Fibroblast of pulmonary artery (primary cell): ENCODE measurements at places on chromosomes 2 and 18.

GRCh38 chr2:77395011-77395410 lies 127.2 kb downstream of the LRRTM4 start:
- no peak for DNase-seq

GRCh38 chr18:3233433-3234168 lies 13.8 kb upstream of the MYOM1 start:
- no peak for DNase-seq

GRCh38 chr2:198905881-198906612 lies 551.7 kb downstream of the SATB2 start:
- no peak for DNase-seq

- no peak for DNase-seq
Measured at GRCh38 chr2:80061881-80062280, 242.7 kb downstream of the LRRTM1 start.

DNA sequence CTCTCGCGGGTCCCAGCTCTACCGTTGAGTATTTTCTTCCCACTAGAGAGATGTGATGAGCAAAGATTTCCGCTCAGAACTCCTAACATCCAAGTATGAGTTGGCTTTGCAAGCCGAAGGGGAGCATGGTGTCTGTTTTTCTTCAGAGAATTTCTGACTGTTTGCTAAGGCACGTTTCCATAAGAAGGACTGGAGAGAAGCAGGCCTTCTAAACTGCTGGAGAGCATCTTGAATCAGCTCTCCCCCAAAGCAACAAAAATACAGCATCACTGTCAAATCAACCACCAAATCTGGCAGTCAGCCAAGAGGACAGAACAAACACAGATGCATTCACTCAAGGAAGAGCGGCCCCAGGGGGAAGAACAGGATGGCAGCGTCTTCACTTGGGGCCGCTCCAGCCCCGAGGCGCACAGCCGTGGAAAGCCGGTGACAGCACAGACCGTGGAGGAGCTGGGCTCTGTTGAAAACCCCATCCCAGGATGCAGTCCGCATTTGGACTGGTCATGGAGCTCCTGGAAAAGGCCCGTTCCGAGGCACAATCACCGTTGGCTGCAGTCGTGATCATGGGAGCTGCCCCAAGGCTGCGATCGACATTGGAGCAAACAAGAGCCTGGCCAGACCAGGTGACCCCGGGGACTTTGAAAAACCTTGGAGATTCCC lies 101.4 kb downstream of the NFATC1 start:
- DNase-seq: peak; percentile 92

DNA sequence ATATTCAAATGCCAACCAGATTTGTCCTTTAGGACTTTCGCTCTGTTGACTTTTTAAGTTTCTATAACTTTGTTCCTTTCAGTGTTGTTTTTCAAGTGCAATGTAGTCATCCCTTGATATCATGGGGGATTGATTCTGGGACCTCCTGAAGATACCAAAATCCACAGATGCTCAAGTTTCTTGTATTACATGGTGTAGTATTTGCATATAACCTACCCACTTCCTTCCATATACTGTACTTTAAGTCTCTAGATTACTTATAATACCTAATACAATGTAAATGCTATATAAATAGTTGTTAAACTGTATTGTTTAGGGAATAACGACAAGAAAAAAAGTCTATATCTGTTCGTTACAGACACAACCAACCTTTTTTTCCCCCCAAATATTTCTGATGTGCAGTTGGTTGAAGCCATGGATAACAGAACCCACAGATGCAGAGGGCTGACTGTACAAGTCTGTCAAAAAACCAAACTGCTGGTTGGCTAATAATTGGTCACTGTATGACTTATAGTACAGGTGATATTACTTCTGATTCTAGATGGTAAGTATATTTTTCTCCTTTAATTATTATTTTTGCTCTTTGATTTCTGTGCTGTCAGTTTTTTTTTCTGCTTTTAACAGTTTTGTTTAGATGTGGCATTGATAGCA lies 201.7 kb upstream of the STON1 start:
- no peak for DNase-seq

DNA sequence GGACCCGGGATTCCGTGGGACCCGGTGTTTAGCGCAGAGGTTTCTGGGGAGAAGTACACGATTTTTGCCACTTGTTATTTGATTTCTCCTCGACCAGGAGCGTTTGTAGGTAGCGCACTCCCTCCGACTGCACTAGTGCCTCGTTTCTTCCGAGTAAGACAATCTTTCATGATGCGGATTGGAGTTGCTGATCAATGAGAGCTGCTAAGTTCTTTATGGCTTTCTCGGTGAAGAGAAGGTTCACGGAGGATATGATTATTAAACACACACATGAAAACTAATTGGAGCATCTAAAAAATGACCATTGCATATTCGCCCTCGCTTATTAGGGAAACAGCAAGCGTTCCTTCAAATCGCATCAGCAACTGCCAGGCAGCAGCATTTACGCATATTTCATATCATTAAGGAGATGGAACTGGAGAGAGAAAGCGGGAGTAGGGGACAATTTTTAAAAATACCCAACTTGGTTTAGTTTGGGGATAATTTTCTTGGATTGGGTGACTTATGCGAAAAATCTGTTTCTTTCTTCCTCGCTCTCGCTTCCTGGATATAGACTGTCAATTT lies 616 bp downstream of the EML6 start:
- peak; percentile 21 for DNase-seq

- DNase-seq: no peak
Measured at GRCh38 chr18:4587204-4587603, 132.1 kb upstream of the DLGAP1 start.

DNA sequence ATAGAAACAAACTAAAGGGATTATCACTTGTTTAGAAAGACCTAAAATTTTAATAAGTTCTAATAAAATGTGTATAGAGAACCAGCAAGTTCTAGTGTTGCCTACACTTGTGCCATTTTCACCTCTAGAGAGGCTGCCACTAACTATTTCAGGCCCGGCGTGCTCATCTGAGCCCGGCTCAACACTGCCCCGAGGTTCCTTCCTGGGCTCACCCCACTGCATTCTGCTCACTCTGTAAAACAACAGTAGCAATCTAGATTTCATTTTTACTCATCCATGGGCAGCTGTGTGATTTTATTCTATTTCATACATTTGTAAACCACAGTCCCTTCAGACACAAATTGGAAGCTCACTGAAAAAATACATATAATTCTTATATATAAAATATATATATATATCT lies 253.2 kb downstream of the L3MBTL4 start:
- no peak for DNase-seq

DNA sequence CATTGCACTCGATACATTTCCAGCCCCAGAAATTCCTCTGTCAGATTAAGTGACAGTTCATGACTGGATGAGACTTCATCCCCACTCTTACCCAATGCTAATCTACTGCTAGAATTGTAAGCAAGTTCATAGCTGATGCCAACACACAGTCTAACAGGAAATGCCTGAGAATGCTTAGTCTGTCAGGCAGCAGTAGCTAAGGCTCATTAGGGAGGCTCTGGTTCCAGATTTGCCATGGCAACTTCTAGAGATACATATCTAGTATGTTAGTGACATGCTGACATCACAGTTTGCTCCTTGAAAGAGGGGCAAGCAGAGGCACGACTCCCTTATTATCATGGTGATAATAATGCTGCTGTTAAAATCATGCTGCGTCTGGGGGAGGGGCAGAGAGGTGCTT lies 198.4 kb downstream of the RBM43 start:
- peak; percentile 89 for DNase-seq

- DNase-seq: no peak
Measured at GRCh38 chr18:36650266-36650665, 178.5 kb downstream of the TPGS2 start.

DNA sequence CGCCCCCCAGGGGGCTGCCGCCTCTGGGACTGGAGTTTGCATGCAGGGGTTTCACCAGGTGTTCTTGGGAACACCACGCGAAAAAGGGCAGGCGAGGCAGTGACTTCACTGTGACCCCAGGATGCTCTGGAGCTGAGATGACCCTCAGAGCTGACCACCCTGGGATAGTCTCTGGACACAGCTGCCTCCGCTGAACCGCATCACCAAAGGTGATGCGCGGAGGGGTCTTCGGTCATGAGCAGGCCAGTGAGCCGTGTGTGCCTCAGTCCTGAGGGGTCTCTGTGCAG lies 17.5 kb downstream of the GPR35 start:
- no peak for DNase-seq

DNA sequence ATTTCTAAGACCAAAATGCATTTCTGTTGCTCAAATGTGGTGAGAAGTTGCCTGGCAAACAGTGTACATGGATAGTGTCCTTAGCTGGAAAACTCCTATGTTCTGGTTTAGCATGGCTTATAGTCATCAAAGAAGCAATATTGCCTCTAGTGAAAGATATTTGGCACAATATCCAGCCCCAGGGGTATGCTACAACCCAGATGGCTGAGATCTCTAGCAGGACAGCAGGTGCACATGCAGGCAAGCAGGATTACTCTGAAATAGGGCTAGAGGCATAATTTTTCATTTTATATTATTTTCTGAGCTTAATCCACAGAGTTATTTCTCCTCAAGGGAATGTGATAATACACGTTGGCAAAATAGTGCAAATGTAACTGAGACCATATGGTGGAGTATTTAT lies 34.0 kb downstream of the CCDC195 start:
- no peak for DNase-seq

DNA sequence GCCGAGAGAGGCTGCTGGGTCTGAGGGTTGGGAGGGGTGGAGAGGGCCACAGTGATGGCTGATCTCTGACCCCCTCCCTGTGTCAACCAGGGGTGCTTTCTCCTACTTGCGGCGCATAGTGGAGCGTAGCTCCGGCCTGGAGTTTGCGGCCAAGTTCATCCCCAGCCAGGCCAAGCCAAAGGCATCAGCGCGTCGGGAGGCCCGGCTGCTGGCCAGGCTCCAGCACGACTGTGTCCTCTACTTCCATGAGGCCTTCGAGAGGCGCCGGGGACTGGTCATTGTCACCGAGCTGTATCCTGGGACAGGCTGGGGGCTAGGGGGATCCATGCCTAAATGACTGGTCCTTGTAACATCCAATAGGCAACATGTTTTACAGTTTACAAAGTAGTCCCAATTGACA lies 20.9 kb upstream of the GMPPA start:
- DNase-seq: no peak

GRCh38 chr2:23385351-23385747 lies 370 bp downstream of the KLHL29 start:
- DNase-seq: peak; percentile 40

DNA sequence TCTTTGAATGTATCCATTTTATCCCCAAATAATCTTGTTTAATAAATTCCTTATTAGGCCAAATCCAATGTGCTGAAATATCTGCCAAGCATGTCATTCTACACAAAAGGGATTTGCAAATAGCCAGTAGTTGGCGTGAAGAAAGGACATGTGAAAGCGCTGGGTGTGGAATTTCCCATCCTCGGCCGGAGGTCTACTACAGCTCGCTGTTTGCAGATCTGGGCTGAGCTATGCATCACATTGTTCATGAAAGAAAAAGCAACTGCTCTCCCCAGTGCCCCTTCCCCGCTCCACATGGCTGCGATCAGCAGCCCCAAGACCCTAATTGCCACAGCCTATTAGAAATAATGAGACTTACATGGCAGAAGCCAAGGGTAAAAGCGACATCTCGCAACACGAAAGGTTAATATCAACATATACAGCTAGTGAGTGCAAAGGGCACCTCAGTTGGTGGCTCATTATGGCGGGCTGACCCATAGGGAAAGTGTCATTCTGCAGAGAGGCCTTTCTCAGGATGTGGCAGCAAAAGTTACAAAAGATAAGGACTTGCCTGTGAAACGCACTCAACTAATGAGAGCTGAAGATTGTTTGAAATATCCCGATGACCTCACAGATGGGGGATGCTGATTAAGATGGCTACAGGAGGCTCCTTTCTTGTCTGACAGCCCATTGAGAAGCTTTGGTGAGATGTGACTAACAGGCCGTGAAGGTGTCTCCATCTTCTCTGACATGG lies 126.9 kb upstream of the CYP1B1 start:
- DNase-seq: no peak
